ENCODE measurements at places on chromosomes 3 and 15.

DNA sequence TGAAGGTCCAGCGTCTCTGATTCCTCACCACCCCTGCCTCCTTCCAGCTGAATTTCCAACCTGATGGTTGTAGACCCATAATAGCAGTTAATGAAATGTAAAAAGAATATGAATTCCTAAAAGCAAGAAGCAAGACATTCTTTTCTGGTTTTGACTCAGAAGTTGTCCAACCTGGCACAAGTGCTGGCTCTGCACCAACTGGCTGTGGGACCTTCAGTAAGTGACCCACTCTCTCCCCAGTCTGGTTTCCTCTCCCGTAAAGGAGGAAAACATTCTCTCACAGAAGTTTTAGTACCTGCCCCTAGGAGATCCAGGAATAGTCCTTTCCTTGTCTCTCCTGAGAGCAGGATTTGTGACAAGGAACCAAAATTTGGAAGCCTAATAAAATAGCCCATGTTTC lies 236.9 kb upstream of the TRIM42 start:
- no peak for DNase-seq

- no peak for DNase-seq
These were observed 182.5 kb downstream of the OPA1 start for GRCh38 chr3:193775421-193776077.

DNA sequence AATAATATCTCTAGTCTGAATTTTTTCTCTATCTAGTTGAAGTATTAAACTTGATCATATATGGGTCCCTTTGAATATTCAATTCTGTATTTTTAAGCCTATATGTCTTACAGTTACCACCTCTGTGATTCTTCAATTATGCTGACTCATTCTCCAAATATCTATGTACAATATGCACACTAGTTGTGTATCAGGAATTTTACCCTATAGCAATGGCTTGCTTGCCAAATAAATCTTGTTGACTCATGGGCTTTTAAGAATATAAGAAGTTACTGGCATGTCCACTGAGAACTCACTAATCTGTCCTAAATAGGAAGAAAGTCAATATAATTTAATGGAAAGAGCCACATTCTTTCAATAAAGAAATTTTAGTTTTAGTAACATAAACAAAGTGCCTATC lies 656.3 kb downstream of the RBMS3 start:
- no peak for DNase-seq

GRCh38 chr3:18061737-18062656 lies 319.6 kb upstream of the TBC1D5 start:
- DNase-seq = no peak

- no peak for DNase-seq
These were observed 1.1 kb upstream of the NPHP3 start for GRCh38 chr3:132723024-132723950.

DNA sequence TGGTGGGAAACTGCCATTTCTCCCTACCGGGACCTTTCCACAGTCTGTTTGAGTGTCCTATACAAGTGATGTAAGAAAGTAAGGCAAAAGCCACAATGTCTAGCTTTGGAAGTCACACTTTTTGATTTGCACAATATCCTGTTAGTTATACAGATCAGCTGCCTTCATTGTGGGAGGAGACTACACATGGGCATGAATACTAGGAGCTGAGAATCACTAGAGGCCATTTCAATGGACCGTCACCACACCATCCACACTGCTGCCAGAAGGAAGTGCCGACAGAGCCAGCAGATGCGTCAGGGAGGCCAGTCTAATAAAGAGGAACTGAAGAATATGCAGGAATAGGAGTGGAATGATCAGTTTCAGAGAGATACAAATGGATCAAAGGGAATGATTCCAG lies 65.8 kb downstream of the SCN11A start:
- DNase-seq = no peak

DNA sequence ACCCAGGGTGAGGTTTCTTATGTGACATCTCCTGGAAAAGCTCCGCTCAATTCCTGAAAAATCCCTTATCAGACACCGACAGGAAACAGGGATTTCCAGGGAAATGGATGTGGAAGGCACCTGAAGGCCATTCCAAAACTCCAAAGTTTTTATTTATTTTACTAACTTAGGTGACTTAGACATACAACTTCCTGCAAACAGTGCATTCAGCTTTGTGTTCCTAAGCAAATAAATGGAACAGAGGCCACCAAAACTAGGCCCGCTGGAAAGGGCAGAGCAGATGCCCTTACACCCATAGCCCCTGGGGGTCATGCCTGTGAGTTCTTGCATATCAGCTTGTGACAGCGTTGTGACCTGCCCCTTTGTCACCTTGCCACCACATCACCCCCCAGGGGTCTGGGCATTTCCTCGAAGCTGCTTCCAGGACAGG lies 239.4 kb downstream of the XXYLT1 start:
- DNase-seq = no peak

GRCh38 chr15:87557881-87558280 lies 698.7 kb downstream of the NTRK3 start:
- DNase-seq = no peak

- DNase-seq = no peak
These were observed 14.8 kb downstream of the PAQR5 start for GRCh38 chr15:69313432-69314000.

DNA sequence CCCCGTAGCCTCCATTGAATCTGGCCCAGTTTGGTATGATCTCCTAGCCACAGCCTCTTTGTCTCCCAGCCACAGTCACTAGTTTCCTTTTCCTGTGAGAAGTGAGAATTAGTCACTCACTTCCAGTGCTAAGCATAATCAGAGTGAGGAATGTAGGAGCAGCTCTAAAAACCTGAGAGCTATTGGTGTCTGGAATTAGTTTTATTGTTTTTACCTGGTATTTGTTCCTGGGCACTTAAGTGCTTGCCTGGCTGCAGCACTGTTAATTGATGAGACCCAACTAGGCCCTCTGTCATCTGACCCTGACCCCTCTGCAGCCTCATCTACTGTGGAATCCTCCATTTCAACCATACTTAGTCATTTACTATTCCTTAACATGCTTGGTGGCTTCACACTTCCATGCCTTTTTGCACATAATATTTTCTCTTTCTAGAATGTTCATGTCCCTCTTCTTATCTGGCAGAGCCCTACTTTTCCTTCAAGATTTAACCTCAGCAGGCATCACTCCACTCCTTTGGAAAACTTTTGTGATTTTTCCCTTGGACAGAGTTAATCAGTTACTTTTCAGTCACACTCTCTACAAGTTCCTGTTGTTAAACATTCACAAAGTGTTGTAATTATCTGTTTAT lies 48.8 kb downstream of the PDE8A start:
- DNase-seq = no peak

DNA sequence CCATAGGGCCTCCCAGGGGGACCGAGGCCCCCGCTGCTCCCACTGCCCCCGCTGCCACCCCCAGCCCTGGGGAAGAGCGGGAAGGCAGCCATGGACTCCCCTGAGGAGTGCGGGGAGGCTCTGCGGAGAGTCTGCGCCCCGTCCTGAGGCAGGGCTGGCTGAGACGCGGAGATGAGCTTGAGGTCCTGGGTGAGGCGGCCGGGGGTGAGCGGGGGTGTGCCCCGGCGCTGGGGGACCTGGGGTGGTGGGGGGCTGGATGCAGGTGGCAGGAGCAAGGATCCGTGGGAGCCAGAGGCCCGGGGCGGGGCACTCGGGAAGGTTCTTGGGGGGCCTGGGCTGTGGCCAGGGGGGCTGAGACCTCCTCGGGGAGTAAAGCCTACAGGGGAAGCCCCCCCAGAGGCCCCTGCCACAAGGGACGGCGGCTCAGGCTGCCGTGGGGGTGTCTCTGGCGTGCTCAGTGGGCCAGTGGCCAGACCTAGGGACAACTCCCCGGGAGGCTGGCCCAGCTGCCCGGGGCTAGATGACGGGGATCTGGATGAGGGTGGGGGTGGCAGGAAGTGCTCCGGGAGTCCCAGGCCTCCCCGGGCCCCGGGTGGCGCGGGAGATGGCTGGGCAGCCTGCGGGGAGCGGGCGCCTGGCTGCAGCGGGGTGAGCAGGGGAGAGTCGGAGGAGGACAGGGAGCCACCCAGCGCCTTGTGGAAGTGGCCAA lies 45.9 kb downstream of the HCN4 start:
- DNase-seq = no peak
